ENCODE measurements at places on chromosomes 1 and 21.

GRCh38 chr1:33030575-33030974 is 6.1 kb downstream of the AK2 start:
- DNase-seq: no peak

DNA sequence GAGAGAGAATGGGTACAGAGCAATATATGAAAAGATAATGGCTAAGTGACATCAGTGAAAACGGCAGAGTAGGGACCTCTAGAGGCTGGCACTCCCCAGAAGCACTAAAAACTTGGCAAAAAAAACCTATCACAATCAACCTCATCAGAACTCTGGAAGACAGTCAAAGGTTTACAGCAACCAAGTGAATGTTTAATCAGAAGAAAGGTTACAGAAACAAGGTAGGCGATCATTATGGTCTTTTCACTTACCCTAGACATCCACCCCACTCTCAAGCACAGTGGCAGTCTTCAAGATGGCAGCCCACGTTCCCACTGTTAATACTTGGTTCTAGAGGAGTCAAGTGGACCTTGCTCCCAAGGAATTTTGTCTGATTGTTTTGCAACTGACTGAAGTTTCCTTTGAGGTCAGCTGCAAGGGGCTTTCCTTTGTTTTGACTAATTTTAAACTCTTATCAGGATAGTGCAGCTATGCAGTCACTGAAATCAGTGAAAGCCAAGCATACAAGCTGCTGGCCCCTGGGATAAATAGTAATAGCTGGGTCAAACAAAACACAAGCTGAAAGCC is 7.2 kb downstream of the KIFAP3 start:
- no peak for DNase-seq

DNA sequence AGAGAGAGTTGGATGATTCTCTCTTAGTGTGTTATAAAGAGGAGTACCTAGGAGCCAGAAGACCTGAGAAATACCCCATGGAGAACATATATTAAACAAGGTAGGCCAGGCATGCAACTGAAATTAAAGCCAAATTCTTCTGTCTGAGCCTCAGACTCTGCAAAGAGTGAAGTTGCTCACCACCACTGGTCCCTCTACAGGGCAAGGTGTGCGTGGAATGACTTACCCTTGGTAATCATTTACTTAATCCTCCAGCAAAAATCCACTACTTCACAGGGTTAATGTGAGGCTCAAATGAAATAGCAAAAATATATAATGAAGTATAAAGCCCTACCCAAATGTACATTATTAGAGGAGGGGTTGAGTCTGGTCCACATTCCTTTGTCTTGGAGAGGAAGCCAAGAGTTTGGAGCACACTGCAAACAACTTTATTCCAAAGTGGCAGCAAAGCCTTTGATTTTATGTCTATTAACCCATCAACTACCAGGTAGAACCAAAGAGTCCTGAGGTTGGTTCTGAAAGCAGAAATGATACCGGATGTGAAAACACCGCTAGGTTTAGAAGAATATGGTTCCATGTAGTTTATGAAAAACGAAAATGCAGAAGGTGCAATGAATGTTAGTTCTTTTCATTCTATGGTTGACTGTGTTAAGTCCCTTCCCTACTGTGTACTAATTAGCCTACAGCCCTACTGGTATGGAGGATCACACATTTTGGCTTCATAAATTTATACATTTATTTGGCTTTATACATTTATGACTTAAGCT is 8.5 kb downstream of the SSR2 start:
- DNase-seq: no peak

GRCh38 chr1:180173451-180173850 is 18.8 kb downstream of the QSOX1 start:
- DNase-seq: no peak

GRCh38 chr1:57232500-57232899 is 191.4 kb downstream of the DAB1 start:
- no peak for DNase-seq

- DNase-seq: no peak
These were observed 18.1 kb downstream of the RSBN1 start for GRCh38 chr1:113793878-113794834.

GRCh38 chr1:207407655-207408260 is 46.4 kb upstream of the CR2 start:
- DNase-seq: no peak

- DNase-seq: no peak
These were observed 779 bp downstream of the SON start for GRCh38 chr21:33543505-33544129.

DNA sequence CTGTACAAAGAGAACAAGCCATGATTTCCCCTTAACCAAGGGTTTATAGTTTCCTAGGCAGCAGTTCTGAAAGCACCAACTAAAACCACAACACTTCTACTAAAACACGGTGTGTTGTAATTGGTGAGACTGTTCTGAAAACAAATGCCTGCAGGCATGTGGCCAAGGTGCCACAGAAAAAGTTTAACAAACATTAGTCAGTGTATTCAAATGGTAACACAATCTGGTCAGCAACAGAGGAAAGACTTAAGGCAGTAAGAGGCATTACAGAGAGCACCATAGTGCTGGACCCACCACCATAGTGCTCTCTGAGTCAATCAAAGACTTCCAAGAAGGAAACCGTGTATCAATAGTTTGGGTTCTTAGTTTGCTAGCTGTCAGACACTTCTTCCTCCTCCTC is 16.7 kb downstream of the SNIP1 start:
- no peak for DNase-seq

- no peak for DNase-seq
These were observed 38.6 kb upstream of the GPR137B start for GRCh38 chr1:236103646-236104218.

GRCh38 chr1:62316135-62316534 is 3.1 kb downstream of the KANK4 start:
- DNase-seq: no peak

DNA sequence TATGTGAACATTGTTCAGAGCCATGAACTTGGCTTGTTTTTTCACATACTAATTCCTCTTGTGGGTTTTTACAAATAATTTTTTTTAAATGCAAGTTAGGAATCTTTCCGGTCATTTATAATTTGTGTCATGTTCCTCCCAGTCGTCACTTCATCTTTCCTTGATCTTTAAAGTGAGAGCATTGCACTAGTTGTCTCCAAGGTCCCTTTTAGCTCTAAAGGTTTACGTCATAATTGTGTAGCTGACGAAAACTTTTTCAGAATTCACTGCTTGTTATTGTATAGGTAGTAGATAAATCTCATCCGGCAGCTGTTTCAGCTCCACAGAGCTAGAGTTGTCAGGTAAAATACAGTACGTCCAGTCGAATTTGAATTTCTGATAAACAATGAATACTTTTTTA is 33.6 kb downstream of the SOAT1 start:
- no peak for DNase-seq

DNA sequence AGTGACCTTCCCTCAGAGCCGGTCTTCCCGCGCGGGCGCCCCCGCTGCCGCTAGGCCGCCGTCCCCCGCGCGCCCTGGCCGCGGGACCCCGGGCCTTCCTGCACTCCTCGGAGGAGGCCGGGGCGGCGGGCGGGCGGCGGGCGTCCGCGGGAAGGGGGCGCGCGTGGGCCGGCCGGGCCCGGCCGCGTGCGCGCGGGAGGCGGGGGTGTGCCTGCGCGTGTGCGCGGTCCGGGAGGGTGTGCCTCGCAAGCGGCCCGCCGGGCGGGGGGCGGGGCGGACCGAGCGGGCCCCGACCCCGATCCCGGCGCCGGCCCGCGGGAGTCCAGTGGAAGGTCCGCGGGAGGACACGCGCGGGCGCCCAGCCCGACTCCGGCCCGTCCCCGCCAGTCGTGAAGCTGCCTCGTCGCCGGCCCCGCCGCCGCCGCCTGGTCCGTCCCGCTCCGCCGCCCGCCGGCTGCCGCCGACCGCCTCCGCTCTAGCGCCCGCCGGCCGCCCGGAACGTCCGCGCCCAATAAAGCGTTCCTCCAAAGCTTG is 438 bp downstream of the MRPS6 start:
- no peak for DNase-seq

- DNase-seq: no peak
These were observed 128.7 kb downstream of the CRYAA start for GRCh38 chr21:43297391-43297981.

GRCh38 chr1:165288350-165289120 is 68.0 kb downstream of the LMX1A start:
- DNase-seq: peak; percentile 30

DNA sequence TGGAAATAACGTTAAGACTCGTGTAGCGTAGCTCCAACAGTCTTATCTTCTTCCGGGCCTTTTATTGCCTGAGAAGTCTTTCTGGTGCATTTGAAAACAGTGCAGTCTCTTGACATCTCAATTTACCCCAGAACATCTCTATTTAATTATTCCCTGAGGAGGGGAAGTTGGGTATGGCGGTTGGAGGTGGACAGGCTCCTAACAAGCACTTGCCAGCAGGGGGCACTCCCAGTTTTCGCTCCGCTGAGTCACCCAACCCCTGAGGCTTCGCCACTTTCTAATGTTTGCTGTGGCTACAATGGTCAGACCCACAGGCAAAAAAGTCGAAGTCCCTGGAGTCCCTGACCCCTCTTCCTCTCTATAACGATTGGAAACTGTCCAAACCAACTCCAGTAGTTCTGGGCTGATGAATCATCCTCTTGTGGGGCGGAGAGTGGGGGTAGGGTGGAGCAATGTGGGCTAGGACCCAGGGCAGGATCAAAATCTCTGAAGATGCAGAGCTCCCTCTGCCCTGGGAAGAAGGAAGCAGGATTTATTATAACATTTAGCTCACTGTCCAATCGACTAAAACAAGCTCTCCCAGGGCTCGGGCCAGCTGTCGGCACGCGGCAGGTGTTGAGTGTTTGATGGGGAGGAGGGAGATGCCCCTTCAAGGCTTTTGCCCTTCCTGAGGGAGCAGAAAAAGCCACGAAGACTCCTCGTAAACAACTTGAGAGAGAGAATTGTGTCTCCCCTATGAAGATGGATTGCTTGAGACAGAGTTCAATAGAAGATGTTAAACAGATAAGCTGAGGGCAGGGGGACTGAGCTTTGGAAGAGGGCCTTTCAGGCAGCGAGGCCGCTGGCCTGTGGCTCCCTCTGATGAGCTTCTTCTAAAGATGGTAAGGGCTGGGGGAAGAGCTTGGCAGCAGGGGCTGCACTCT is 85.7 kb downstream of the BRINP2 start:
- DNase-seq: no peak

GRCh38 chr1:10031461-10031860 is 1.3 kb upstream of the UBE4B start:
- DNase-seq: no peak

DNA sequence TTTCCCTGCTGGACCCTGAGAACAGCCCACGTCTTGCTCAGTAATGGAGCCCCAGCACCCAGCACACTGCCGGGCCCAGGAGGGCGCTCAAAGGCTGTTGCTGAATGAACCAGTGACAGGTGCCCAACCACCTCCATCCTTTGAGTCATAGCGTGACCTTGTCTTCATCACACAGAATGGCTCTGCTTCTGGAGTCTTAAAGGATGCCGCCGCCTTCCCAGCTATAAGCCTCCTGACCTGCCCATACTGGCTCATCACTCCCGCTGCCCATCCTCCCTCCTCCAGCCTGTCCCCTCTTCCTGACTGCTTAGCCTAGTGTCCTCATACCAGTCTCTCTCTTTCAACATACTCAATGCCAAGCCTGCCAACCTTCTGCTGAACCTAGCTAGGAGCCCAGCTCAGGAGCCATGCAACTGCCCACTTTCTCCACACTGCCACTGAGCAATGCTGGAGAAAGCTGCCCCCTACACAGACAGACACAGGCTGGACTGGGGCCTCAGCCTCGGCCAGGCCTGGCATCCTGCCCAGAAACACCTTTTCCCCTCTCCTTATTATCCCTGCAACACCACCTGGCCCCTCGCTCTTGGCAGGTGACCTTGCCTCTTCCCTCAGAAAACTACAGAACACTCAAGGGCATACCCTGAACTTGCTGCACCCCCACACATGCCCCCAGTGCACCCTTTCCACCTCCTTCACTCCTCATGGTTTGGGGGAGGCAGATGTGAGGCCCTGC is 14.1 kb downstream of the TTC39A start:
- no peak for DNase-seq

DNA sequence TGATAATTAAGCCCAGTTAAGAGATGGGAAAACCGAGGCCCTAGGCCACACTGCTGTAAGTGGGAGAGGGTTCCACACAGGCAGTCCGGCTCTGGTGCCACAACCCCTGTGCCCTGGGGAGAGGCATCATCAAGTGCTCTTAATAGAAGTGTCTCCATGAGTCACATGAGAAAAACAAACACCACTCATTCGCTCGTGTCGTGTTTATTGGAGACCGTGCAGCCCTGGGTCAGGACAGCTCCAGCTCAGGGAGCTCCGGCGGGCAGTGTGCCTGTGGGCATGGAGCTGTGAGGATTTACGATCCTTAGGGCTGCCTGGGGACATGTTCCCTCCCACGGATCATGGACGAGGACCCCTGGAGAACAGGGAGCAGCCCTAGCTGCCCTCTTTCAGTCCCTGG is 658.5 kb downstream of the AJAP1 start:
- no peak for DNase-seq

DNA sequence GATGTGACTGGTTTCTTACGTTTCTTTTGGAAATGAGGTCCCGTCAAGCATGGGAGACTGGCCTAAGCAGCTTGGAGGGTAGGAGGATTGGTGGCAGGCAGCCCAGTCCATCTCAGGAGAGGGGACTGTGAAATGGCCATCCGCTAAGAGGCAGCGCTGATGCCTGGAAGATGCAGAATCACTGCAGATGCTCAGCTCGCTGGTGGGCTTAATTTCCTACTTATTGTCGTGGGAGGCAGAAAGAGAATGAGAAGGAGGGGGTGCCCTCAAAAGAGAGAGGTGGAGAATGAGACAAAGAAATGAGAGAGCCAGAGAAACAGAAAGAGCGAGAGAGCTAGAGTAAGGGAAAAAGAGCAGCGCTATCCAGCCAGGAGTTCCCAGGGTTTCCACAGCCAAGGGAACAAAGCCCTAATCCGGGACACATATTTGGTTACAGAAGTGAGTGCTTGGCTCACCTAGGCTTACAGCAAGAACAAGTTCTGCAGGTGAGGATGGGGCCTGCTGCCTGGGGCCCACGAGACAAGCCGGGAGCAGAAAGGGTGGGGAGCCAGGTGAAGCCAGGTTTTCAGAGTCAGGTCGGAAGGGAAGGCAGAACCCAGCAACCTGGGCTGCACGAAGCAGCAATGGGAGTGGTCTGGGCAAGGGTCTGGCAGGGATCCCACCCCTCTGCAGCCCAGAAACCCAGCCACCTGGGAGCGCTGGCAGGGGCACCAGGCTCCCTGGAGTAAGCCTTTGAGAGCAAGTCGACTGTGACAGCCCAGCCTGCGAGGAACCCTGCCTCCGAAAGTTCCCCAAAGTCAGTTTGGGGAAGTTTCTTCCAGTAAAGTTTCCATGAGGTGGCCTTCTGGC is 5.8 kb downstream of the ECE1 start:
- no peak for DNase-seq

GRCh38 chr1:169048043-169048442 is 58.4 kb upstream of the ATP1B1 start:
- DNase-seq: no peak

Measured in NCI-H1436 treated with DMSO at 0.1 percent for 48 hours (cell line).